ENCODE measurements at places on chromosomes 13 and 19.
A peak's percentile ranks its signal among the peaks of the same experiment; 100 is the strongest.

GRCh38 chr19:2912306-2912705, 11.6 kb downstream of the ZNF57 start:
- DNase-seq, result no peak

DNA sequence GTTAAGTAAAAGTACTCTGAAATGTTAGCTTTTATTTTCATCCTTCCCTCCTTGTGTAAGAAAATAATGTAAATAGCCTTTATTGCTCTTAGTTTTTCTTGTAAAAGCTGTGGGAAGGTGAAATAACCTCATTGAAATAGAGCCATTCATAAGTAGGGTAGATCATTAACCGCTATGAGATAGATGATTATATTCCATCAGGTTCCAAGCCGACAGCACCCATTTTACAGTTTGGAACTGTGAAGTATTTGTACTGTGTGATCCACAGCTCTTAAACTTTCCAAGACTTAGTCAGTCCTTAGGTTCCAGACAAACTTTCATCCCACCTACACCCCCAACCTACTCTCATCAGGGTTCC, 216.5 kb downstream of the TSHZ3 start:
- no peak for DNase-seq

GRCh38 chr19:19278315-19278714, 5.2 kb upstream of the TM6SF2 start:
- DNase-seq, result no peak

DNA sequence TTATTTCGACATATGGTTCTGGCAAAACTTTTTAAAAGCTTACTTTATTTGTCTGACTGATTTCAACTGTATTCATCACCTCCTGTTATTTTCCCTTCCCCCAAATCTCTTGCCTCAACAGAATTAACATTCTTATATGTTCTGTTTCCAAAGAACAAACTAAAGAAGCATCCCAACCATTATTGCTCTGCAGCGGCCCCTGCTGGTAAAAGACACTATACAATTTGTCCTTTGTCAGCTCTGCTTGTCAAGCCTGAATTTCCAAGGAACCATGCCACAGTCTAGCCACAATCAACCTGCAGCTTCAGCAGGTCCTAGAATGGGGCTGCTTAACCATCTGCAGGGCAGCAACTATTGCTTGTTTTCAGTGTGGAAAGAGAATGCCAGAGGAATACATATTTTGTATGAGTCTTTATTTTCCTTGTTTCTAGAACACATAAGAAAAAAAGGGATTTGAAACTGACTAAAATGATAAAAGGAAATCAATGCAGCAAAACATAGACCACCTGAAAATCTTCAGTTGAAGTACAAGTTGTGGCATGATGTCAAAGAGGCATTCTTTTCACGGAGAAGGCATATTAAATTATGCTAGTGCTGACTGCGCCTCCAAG, 845.3 kb downstream of the DIAPH3 start:
- peak; percentile 84 for DNase-seq

GRCh38 chr19:1566392-1567115, 1.6 kb downstream of the MEX3D start:
- DNase-seq, result peak; percentile 81

DNA sequence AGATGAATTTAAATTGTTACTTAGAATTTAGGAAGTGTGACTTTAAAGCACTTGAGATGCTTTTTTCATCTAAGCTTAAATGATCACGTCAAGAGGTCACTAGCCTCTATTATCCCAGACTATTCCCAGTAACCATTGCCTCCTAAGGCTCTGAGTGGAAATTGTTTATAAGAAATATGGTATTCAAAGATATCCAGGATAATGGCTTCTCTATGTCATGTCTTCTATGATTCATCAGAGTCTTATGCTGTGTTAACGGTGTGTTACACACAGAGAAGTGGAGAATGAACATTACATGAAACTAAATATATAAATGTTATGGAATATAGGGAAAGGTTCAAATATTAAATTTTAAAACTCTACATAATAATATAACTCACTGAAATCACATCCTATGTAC, 79.8 kb upstream of the NBEA start:
- no peak for DNase-seq

GRCh38 chr19:3462991-3463713, 17.2 kb downstream of the SMIM24 start:
- no peak for DNase-seq

- DNase-seq, result no peak
Measured at GRCh38 chr13:92259523-92259922, 861.1 kb downstream of the GPC5 start.

GRCh38 chr19:17681505-17682125, 6.5 kb downstream of the UNC13A start:
- no peak for DNase-seq

- DNase-seq, result no peak
Measured at GRCh38 chr13:77459592-77459991, 75.9 kb upstream of the SCEL start.

DNA sequence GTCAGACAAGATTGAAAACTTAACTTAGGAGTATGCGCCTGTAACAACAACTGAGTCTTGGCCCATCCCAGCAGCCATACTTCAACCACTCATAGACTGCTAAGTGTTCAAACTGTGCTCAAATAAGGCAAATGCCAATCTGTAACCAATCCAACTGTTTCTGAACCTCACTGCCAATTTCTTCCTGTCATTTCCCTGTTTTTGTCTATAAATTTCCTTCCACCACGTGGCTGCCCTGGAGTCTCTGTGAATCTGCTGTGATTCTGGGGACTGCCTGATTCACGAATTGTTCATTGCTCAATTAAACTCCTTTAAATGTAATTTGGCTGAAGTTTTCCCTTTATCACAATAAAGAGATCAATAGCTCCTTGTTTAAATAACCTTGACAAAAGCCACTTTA, 50.8 kb upstream of the FREM2 start:
- no peak for DNase-seq

GRCh38 chr19:29620931-29621351, 14.9 kb downstream of the POP4 start:
- DNase-seq, result no peak

- DNase-seq, result peak; percentile 66
Measured at GRCh38 chr13:106619688-106620555, 52.0 kb upstream of the ARGLU1 start.

DNA sequence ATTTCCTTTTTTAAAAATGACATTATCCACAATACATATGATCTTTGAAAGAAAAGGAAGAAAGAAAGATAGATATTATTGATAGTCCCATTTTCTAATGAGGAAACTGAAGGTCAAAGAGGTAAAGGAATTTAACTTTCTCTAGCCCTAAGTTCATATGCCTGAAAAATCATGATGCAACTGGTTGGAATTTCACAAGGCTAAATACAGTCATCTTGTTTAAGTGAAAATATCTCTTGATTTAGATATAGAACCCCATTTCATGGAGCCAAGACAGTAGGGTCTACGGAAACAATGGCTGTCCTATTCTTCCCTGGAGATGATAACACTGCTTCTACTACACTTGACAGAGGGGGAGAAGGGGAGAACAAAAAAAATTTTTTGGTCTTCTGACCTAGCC, 366.2 kb downstream of the DNAJC15 start:
- DNase-seq, result no peak

- DNase-seq, result no peak
Measured at GRCh38 chr19:16118489-16119033, 6.9 kb downstream of the RAB8A start.

- DNase-seq, result no peak
Measured at GRCh38 chr13:113616991-113617749, 32.6 kb downstream of the TFDP1 start.

GRCh38 chr13:49410006-49410405, 33.9 kb downstream of the CAB39L start:
- no peak for DNase-seq

GRCh38 chr19:2033825-2034159, 17.3 kb downstream of the MKNK2 start:
- no peak for DNase-seq

DNA sequence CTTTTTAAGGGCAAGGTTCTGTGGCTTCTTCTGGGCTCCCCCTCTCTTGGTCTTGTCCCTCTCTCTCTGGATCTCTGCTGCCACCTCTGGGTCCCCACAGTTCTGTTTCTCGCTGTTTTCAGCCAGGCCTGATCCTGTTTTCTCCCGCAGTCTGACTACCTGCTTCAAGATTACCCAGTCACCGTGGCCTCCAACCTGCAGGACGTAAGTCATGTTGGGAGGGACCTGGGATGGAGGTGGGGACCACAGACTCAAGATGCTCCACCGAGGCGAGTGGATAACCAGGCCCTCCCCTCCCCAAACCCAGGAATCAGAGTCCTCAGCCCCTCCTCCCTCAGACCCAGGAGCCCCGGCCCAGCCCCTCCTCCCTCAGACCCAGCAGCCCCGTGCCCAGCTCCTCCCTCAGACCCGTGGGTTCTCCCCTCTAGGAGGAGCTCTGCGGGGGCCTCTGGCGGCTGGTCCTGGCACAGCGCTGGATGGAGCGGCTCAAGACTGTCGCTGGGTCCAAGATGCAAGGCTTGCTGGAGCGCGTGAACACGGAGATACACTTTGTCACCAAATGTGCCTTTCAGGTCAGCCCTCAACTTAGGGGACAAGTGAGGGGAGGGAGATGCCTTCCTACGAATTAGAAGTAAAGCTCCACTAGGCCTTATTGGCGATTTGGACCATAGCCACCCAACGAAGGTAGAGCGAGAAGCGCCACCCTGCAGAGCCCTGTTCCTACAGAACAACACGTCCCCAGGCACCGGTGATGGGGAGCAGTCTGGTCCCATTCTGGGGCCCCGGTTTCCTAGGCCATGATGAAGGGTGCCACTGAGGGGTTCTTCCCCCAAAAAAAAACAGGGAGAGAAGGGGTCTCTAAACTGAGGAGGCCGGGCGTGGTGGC, 2.2 kb downstream of the FLT3LG start:
- peak; percentile 78 for DNase-seq

GRCh38 chr19:29411113-29411581, 114.6 kb upstream of the VSTM2B start:
- no peak for DNase-seq

GRCh38 chr19:49331616-49332055, 3.6 kb upstream of the CD37 start:
- peak; percentile 43 for DNase-seq

GRCh38 chr13:48892053-48892687, 83.5 kb upstream of the FNDC3A start:
- no peak for DNase-seq

GRCh38 chr19:5035105-5035761, 66.3 kb downstream of the KDM4B start:
- no peak for DNase-seq

GRCh38 chr19:41478171-41478570, 35.2 kb downstream of the ERICH4 start:
- no peak for DNase-seq

GRCh38 chr13:21719463-21719862, 48.6 kb downstream of the FGF9 start:
- DNase-seq, result no peak

DNA sequence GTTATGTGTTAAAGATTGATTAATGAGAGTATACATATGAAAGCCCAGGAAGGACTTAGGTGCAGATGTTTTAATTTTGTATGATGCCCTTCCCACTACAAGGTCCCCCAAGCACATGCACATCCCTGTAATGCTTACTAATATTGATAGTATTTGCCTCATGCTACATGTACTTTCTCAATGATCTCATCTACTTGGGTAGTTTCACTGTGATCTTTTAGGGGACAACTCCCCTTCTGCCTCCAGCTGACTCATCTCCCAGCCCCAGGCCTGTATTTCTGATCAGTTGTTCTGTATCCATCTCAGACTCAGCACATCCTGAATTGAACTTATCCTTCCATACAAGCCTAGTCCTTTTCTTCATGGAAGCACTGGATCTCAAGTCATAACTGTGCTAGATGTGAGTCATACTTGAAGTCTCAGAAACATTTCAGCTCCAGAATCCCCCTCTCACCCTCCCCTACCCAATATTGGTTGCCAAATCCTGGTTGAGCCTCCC, 49.4 kb upstream of the INTS6 start:
- DNase-seq, result no peak

- no peak for DNase-seq
Measured at GRCh38 chr19:13165162-13165997, 15.2 kb downstream of the IER2 start.

DNA sequence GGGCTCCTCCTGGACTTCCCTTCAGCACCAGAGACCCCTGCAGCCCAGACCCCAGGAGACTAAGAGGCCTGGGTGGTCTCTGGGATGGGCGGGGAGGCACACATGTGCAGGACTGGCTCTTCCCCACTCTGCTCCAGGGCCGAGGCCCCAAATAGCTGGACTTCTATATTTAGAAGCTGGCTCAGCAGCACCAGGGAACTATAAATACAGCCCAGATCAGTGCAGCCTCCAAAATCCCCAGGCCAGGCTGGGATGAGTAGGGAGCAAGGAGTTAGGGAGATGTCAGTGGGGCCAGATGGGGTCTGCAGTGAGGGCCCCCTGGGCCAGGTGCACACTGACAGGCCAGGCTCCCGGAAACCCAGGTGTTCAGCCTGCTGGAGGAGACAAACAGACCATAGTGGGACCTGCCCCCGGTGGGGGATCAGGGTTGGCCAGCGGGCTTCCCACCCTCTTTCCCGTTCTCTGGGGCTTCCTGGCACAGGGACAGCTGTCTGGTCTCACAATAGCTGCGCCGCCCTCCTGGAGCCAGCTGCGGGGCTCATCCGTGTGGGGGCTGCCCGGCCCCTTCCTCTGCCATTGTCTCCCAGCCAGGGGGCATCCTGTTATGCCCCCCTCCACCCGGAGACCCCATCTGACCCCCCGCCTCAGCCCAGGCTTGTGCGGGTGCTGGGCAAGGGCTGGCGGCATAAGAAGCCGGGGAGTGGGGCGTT, 5.5 kb upstream of the ADGRE5 start:
- DNase-seq, result no peak

All from SK-N-DZ (cell line).